ENCODE measurements at places on chromosomes 7 and 10. TPM values are rescaled to one million over a fixed set of nuclear protein-coding genes. Genes with fewer than 3 reads are reported as not detected.

Gene SLC26A3
- not detected for total RNA-seq

Gene PARD3
- 23.1 TPM for total RNA-seq

Gene GDF10
- not detected for total RNA-seq

Gene PNLIPRP1
- not detected for total RNA-seq

Gene OR2A5
- not detected for total RNA-seq

Gene FAM20C
- total RNA-seq = 0.79 TPM

Gene AKR1C2
- total RNA-seq = 15.3 TPM

- DNase-seq = peak; percentile 71
Observed at GRCh38 chr7:140041659-140042385, 20.9 kb downstream of the PARP12 start.

GRCh38 chr10:3067118-3067858, at the start of gene PFKP:
TSS of gene PFKP (plus strand) at chr10:3067548. CDS start at chr10:3067596, 48 bp downstream.
- peak; percentile 38 for DNase-seq

- DNase-seq = no peak
Observed at GRCh38 chr7:20194343-20194995, 22.7 kb downstream of the MACC1 start.

DNA sequence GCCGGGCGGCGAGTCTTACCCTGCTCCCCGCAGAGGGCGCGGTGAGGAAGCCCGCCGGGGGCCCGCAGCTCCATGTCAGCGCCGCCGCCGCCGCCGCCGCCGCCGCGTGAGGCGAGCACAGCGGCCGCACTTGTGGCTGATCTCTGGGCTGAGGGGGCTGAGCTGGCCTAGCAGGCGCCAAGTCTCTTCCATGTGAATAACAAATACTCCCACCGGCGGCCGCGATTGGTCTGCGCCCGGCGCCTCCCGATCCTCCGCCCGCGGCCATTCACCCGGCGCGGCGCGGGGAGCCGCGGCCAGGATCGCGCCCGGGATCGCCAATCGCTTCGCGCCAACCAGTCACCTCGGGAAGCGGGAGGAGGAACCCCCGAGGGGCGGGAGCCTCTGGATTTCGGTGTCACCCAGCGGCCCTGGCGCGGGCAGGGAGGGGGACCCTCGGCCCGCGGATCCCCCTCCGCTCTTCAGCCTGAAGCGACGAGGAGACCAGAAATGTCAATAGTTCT, at the start of gene GRM8:
Gene GRM8 (minus strand): TSS at position 164 of the 503 bp plus-strand sequence.
- peak; percentile 62 for DNase-seq

GRCh38 chr7:17832242-17832641, 108.1 kb downstream of the SNX13 start:
- no peak for DNase-seq

- DNase-seq = no peak
Observed at GRCh38 chr7:137151041-137151689, 192.4 kb downstream of the PTN start.

GRCh38 chr7:157589680-157590079, 252.9 kb downstream of the DNAJB6 start:
- DNase-seq = no peak

DNA sequence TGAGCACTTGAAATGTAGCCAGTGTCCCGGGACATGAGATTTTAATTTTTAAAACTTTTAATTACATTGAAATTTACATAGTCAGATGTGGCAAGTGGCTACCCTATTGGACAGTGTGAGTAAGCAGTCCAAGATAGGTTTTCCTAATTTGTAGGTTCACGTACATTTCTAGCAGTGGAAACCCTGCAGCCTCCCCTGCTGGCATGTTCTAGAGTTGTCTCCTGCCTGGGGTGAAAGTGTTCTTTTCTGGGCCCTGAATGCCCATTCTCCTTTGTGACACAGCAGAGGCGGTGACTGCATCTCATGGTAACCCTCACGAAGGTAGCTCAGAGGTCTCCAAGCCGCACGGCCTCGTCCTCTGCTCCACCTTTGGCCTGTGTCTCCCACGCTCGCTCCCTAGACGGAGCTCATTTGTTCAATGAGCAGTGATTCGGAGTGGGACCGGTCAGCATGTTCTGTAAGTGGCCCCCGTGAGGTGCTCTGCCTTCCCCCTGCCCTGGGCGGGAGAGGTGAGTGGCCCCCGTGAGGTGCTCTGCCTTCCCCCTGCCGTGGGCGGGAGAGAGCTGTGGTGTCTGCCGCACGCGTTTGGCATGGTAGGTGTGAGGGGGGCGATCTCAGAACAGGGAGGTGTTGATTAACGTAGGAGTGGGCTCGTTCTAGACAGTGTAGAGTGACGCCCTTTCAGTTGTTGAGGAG, 18.0 kb downstream of the WDR37 start:
- DNase-seq = peak; percentile 46

- no peak for DNase-seq
Observed at GRCh38 chr10:60246382-60246781, 143.3 kb downstream of the ANK3 start.

DNA sequence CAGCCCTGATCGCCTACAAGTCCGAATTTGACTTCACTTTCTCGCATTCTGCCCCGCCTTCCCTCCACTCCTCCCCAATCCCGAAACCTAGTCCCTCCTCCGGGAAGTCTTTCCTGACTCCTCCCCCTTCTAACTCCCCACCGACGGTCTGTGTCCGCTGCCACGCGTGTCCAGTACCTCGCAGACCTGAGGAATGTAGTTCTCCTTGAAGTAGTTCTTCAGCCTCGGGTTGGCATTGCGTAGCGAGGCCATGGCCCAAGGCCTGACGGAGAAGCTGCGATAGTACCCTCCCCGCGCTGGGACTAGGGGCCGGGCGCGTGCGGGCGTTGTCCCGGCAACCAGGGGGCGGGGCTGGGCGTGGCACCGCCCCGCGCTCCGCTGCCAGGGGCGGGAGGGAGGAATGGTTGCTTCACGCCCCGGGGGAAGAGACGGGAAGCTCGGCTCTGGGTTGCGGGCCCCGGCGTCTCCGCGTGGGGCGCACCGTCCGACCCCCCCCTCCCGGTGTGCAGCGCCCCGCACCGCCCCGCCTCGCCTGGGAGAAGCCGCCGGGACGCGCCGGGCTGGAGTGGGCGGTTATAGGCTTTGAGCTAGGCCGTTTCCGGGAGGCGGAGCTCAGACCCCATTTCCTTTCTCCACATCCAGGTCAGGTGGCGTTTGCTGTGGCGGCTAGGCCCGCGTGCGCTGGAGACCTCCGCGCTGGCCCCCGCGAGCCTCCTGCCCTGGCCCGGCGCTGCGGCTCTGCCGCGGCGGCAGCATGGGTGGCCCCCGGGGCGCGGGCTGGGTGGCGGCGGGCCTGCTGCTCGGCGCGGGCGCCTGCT, at the start of the genes ARMC10 and FBXL13:
Gene ARMC10 (plus strand): TSS at position 622 of the 818 bp plus-strand sequence. CDS start 133 bp downstream, at position 755.
Gene FBXL13 (minus strand): TSS at position 278 of the 818 bp plus-strand sequence.
- DNase-seq = peak; percentile 91

DNA sequence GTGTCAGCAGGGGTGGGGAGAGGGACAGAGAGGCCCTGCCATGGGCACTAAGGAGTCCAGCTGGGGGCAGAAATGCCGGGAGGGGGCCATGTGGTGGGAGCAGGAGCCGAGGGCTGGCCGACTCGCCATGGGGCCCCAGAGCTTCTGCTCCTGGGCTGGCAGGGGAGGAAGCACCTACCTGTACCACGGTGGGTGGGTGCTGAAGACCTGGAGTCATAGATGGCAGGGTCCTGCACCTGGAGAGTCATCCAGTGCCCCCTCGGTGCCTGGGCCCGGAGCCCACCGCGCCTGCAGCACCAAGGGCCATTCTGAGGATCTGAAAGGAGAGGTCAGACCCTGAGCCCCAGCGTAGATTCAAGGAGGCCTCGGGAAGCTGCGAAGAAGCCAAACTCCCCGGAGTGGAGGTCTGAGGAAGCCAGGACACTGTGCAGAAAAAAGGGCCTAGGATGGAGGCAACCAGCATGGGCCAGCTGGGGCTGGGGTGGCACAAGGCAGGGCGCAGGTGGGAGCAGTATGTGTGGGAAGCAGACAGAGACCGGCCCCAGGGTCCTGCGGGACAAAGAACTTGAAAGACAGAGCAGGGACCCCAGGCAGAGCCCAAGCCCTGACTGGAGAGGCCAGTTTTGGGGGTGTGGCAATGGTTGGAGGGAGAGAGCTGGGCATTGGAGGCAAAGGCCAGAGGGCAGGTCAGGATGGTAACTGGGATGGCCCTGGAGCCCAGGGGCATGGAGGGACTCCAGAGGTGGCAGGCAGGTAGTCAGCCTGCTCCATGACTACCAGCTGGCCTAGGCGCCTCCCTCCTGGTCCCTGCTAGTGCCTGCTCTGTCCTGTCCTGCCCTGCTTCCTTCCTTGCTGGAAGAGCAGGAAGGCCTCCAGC, 26.7 kb upstream of the SMARCD3 start:
- DNase-seq = no peak

GRCh38 chr10:20492447-20492846, 404.7 kb downstream of the NEBL start:
- DNase-seq = no peak

- DNase-seq = peak; percentile 40
Observed at GRCh38 chr7:108348913-108349312, 107.3 kb downstream of the NRCAM start.

DNA sequence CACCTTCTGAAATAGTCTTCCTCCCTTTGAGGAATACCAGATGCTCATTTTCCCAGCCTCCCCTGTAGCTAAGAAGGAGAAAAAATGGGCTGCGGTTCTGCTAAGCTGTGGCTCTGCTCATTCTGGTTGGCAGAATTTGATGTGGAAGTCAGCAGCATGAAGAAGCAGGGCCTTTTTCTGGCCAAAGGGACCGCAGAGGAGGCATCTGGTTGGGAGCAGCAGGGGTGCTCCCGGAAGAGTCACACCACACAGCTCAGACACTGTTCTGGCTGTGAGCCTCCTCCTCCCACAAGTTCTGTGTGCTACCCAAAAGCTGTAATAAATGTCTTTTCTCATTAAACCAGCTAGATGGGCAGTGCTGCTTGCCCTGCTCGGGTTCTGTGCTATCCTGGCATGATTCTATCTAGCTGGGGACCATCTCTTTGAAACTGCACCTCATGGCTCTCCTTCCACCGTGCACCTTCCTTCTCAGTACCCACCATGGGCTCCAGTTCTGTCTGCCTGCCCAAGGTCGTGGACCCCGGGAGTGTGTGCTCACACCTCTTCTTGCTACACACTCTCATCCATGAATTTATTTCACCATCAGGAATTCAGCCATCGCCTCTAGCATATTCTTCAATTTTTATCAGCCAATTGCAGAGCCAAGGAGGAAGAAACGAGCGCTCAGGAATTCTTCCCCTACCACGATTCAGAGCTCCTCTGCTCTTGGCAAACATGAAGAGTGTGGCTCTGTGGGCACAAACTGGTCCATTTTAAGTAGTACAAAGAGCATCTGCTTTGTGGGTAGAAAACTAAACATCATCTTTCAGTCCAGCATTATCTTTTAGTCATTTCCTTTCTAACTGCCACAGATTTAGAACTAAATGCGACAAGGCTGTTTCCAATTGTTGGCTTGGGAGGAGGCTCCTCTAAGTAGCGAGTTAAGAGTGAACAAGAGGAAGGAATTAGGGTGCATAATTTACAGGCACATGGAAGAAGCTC, 76.9 kb downstream of the FAM171A1 start:
- DNase-seq = peak; percentile 15

DNA sequence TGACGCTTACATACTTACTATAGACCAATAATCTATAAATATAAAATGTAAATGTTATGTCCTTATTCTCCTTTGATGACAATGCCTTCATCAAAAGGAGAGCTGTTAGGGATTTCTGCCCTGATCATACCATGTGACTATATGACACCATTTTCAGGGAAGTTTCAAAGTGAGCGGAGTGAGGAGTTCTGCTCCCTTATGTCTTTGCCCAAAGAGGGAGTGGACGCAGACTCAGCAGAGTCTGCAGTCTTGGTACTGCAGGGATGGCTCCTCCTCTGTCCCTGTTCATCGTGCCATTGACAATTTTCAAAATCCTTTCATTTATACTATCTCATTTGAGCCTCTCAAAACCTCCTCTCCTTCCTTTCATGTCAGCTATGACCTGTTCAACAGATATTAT, 27.9 kb downstream of the HYAL4 start:
- no peak for DNase-seq
